ENCODE measurements at places on chromosomes 2 and 18.

GRCh38 chr2:238379096-238379810, 47.5 kb upstream of the ASB1 start:
- no peak for DNase-seq

GRCh38 chr2:122800781-122801180, 1045.3 kb downstream of the TSN start:
- no peak for DNase-seq

GRCh38 chr2:182606728-182607681, 109.1 kb upstream of the DNAJC10 start:
- no peak for DNase-seq

- DNase-seq: no peak
These were observed 103.8 kb upstream of the TPO start for GRCh38 chr2:1309507-1309906.

DNA sequence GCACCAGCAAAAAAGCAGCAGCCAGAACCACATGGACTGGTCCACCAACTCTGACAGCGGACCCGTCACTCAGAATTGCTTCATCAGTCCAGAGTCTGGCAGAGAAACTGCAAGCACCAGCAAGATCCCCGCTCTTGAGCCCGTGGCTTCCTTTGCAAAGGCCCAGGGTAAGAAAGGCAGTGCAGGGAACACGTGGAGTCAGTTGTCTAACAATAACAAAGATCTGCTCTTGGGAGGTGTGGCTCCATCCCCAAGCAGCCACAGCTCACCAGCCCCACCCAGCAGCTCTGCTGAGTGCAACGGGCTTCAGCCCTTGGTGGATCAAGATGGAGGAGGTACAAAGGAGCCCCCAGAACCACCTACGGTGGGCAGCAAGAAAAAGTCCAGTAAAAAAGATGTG, 269.3 kb downstream of the SETBP1 start:
- no peak for DNase-seq

DNA sequence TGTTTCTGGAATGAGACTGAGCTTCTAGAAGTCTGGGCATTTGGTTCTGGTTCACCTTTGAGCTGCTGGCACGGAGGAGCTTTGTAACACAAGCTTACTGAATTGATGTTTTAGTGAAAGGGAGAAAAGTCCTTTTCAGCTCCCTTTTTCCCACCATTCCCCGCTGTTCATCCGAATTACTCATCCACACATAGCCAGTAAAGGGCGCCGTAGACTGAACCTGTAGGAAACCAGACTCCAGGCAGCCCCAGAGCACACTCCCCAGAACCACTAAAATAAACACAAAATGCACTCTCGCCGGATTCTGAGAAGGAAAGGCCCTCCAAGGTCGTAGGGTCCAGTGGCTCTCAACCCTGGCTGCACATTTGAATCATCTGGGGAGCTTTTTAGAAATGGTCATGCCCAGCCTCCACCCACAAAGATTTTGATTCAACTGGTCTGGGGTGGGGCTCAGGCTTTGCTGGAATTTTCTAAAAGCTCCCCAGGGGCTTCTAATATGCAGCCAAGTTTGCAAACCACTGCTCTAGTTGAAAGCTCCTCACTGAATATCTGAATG, 29.6 kb downstream of the TCF7L1 start:
- DNase-seq: no peak

GRCh38 chr2:22487541-22487940, 897.4 kb upstream of the KLHL29 start:
- DNase-seq: no peak

DNA sequence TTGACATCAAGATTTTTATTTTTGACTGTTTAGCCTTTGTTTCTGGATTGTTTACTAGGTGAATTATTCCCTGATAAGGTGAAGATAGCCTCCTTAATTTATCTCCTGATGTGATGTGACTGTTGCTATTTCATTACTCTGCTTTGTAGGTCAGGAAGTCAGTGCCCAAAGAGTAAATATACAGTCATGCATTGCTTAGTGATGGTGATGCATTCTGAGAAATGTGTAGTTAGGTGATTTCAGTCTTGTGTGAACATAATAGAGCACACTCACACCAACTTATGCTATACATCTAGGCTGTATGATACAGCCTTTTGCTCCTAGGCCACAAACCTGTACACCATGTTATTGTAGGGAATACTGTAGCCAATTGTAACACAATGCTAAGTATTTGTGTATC, 102.4 kb upstream of the THUMPD2 start:
- DNase-seq: no peak

GRCh38 chr2:62660087-62660486, 45.4 kb upstream of the EHBP1 start:
- no peak for DNase-seq

GRCh38 chr2:2180446-2180845, 150.6 kb downstream of the MYT1L start:
- no peak for DNase-seq
